ENCODE measurements at places on chromosomes 11 and 22.

GRCh38 chr11:103441021-103441420, 331.8 kb downstream of the DYNC2H1 start:
- no peaks in the 10 kb centered on the region for H3K36me3 ChIP-seq
- no peak overlapping the region for H3K27ac ChIP-seq
- no peaks in the 10 kb centered on the region for H3K4me1 ChIP-seq
- H3K27me3 ChIP-seq = no peaks in the 10 kb centered on the region

DNA sequence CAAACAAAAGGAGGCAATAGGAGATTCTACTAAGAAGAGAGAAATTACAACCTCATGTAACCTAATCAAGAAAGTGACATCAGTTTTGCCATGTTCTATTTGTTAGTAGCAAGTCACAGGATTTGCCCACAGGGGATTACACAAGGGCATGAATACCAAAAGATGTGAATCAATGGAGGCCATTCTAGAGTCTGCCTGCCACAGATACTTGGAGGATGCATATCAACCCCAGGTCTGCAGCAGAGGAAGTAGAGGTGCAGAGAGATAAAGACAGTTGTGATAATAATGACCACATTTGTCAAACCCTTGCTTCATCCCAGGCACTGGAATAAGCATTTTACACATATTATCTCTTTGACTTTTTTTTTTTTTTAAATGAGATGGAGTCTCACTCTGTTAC, 2.4 kb upstream of the ASCC2 start:
- no peak overlapping the region for H3K27ac ChIP-seq
- no peak overlapping the region for H3K4me3 ChIP-seq
- H3K4me1 ChIP-seq = 0 out of 2 replicates have a peak, but pooled peaks cover 7% of the 10 kb centered on the region
- DNase-seq = no peak
- H3K36me3 ChIP-seq = no peaks in the 10 kb centered on the region

DNA sequence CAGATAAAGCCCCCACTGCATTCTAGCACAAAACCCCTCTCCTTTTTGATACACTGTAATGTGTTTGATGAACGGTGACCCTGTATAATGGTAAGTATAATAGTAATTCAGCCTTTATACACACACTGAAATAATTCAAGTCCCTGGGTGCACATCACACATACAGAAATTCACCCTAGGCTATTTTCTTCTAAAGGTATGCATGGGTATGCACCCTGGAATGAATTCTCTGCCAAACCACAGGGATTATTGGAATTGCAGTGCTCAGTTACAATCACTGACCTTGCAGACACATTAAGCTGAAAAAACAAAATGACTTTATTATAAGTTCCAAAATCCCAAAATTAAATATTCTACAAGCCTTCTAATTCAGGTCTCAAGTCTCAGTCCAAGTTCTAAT, 245.9 kb upstream of the FAT3 start:
- H3K4me3 ChIP-seq = no peak overlapping the region
- H3K27me3 ChIP-seq = no peaks in the 10 kb centered on the region
- no peaks in the 10 kb centered on the region for H3K36me3 ChIP-seq
- H3K27ac ChIP-seq = no peak overlapping the region
- DNase-seq = no peak

GRCh38 chr11:35349897-35350296, 69.5 kb downstream of the SLC1A2 start:
- H3K4me3 ChIP-seq = no peak overlapping the region
- H3K27ac ChIP-seq = no peak overlapping the region
- no peaks in the 10 kb centered on the region for H3K27me3 ChIP-seq
- H3K36me3 ChIP-seq = no peaks in the 10 kb centered on the region

DNA sequence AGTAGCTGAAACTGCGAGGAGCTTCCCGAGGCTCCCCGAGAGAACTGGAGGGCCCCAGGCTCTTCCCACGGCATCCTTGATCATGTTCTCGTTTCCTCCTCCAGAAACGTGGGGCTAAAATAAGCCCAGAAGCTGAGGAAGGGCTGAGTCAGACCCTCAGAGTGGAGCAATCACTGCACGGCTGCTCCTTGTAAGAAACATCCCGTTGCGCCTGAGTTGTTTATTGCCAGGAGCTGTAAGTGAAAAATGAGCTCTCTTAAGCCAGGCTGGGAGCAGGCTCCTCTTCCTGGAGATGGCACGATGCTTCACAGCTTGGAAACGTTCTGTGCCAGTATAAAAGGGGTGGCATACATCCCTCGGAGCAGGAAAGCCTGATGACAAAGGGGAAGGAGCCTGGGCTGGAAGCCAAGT, 47.3 kb upstream of the SYN3 start:
- no peak overlapping the region for H3K27ac ChIP-seq
- DNase-seq = no peak
- H3K36me3 ChIP-seq = no peaks in the 10 kb centered on the region
- no peaks in the 10 kb centered on the region for H3K27me3 ChIP-seq
- H3K4me3 ChIP-seq = no peak overlapping the region

- DNase-seq = no peak
- no peak overlapping the region for H3K4me3 ChIP-seq
- H3K36me3 ChIP-seq = no peaks in the 10 kb centered on the region
- H3K27ac ChIP-seq = no peak overlapping the region
Observed at GRCh38 chr11:117684731-117685130, 112.3 kb downstream of the DSCAML1 start.

DNA sequence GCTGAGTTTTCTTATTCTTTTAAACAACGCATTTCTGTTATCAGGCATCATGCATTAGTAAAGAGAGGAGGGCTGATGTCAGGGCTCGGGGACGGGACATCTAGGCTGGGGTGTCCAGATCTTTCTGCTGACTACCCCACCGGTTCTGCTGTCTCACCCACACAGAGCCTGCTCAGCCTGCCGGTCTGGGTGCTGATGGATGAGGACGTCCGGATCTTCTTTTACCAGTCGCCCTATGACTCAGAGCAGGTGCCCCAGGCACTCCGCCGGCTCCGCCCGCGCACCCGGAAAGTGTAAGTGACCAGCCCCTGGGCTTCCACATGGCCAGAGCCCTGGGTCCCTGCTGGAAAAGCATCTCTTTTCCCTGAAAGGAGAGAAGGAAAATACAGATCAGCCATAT, 9.4 kb downstream of the NCF4 start:
- H3K27ac ChIP-seq = no peak overlapping the region
- DNase-seq = no peak
- no peaks in the 10 kb centered on the region for H3K27me3 ChIP-seq

DNA sequence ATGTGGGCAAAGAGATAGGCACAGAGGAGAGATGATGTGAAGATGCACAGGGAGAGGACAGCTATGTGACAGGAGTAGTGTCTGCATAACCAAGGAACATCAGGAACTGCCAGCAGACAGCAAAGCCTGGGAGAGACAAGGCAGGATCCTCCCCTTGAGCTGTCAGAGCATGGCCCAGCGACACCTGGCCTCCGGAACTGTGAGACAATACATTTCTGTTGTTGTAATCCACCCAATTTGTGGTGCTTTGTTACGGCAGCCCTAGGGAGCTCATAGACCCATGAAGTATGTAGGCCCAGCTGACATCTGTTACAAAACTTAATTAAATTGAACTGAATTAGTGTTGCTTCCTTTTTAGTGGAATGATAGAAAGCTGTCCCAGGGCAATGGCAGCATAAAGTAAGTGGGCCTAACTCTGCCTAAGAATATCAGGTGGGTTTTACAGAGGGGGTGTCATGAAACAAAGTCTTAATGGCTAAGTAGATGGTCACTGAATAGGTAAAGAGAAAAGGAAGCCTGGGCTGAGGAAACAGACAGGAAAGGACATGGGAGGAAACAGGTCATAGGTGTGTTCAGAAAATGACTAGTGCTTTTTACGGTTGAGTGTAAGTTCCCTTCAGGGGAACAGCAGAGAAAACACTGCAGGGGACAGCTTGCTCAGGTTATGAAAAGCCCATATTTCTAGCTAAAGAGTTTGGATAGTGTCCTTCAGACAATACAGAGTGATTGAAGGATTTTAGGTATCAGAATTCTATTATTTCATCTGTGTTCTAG, 24.8 kb downstream of the RASSF10 start:
- H3K27ac ChIP-seq = no peak overlapping the region
- no peak for DNase-seq
- H3K4me3 ChIP-seq = no peak overlapping the region
- no peaks in the 10 kb centered on the region for H3K27me3 ChIP-seq

DNA sequence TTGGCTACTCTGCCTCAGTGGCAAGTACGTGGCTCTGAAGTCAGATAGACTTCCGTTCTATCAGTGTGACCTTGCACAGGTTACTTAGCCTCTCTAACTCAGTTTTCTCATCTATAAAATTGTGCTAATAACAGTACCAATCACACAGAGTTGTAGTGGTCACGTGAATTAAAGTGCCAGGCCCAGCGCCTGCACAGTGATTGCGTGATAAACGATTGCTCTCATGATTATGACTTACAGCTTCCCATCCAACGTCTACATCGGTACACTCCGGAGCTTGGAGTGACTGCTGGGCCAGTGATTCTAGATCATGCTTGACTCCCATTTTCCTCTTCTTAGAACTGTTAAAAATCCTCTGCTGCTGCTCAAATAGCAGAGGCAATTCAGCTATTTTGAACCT, 221.8 kb downstream of the CEP164 start:
- H3K27ac ChIP-seq = no peak overlapping the region
- H3K4me3 ChIP-seq = no peak overlapping the region
- H3K36me3 ChIP-seq = no peaks in the 10 kb centered on the region
- no peak for DNase-seq
- H3K27me3 ChIP-seq = peaks cover 89% of the 10 kb centered on the region
